Activated T-helper 1 cell treated with anti-CD3 and anti-CD28 coated beads, Interleukin-12 subunit alpha, Interleukin-12 subunit beta, Interleukin-2, Interleukin-4 antibody, amounts not matched to agents 30 ng/mL and 10 ng/mL and 1 ng/mL, durations not matched to agents 14 hours and 24 hours and 36 hours (primary cell): ENCODE measurements at places on chromosomes 5 and 9.

DNA sequence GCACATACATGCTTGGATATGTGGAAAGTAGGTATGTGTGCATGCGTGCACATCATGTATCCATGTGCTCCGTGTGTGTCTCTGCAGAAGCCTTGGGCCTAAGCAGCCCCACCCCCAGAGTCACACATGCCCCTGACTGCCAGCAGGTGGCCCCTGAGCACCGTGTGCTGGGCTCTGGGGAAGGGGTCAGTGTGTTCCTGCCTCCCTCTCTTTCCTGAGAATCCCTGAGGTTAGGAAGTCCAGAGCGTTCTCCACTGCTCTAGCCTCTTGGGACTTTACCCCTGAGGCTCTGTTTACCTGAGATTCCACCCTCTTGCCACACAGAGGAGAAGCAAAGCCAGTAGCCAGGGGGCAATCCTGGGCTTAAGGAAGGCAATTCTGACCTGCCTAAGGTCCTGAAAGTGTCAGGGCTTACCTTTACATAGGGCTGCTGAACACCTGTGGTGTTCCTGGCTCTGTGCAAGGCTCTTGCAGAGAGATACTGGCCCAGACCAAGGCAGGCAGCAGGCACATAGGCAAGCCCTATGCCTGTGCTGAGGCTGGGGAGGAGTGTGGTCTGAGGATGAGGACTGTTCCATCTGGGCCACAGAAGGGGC lies 207.3 kb downstream of the TMEM38B start:
- no peak for DNase-seq

- no peak for DNase-seq
These were observed 58.2 kb downstream of the IPPK start for GRCh38 chr9:92611621-92612285.

GRCh38 chr5:87137283-87137682 lies 130.4 kb upstream of the RASA1 start:
- no peak for DNase-seq

- DNase-seq: no peak
These were observed 1992.3 kb downstream of the MAT2B start for GRCh38 chr5:165497707-165498106.
